ENCODE measurements at places on chromosomes 3 and 15.

DNA sequence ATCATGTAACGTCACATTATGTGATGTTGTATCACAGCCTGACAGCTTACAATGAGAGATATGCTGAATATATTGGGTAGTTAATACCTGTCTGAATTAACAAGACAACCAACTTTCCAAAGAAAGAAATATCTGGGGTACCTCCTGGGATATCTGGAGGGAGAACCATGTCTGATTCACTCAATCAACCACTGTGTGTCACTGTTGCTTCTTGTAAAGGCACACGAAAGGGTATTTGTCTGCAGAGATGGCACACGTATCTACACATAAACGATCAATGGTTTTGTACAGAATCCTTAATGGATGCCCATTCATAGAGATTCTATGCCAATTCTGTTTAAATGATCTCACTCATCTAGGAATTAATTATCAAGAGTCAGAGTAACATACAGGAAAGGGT lies 252.1 kb upstream of the TMCO5A start:
- H3K4me3 ChIP-seq, result no peak overlapping the region
- no peaks in the 10 kb centered on the region for H3K36me3 ChIP-seq
- peaks cover 1% of the 10 kb centered on the region for H3K27me3 ChIP-seq
- no peaks in the 10 kb centered on the region for H3K4me1 ChIP-seq

DNA sequence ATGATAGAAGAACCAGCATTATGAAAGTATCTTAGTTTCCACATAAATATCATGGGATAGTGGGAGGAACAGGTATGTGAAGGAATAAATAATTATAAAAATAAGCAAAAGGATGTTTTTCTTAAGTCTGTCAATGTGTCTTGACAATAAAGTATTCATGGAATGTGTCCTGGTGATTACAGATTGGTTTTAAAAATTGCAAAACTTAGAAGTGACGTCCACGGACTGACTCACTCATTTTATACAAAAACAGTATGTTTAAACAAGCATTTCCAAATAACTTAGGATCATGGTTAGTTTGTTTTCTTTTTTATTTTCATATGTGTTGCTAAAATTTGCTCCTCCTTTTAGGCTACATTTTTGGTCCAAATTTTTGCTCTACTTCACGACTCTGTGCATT lies 687.0 kb upstream of the NECTIN3 start:
- DNase-seq, result peak; percentile 20
- H3K27me3 ChIP-seq, result no peaks in the 10 kb centered on the region
- H3K27ac ChIP-seq, result no peak overlapping the region
- H3K4me1 ChIP-seq, result peaks cover 43% of the 10 kb centered on the region
- no peak overlapping the region for H3K4me3 ChIP-seq

DNA sequence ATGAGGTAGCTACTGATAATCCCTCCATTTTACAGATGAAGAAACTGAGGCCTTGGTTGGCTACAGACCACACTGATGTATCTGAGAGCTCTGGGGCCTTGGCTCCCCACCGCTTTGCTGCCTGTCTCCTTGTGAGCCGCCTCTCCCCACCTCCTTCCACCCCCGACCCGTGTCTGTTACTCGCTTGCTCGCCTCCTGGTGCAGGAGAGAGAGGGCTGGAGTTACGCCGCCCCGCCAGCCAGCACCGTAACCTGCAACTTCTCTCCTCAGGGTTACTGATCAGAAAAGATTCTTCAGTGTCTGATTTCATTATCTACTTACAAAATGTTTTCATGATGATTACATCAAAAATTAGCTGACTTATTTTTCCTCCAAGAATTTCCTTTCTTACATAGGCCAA lies 34.1 kb downstream of the TM2D3 start:
- H3K4me1 ChIP-seq, result peaks cover 29% of the 10 kb centered on the region
- H3K27ac ChIP-seq, result no peak overlapping the region
- no peaks in the 10 kb centered on the region for H3K36me3 ChIP-seq
- no peak for DNase-seq

DNA sequence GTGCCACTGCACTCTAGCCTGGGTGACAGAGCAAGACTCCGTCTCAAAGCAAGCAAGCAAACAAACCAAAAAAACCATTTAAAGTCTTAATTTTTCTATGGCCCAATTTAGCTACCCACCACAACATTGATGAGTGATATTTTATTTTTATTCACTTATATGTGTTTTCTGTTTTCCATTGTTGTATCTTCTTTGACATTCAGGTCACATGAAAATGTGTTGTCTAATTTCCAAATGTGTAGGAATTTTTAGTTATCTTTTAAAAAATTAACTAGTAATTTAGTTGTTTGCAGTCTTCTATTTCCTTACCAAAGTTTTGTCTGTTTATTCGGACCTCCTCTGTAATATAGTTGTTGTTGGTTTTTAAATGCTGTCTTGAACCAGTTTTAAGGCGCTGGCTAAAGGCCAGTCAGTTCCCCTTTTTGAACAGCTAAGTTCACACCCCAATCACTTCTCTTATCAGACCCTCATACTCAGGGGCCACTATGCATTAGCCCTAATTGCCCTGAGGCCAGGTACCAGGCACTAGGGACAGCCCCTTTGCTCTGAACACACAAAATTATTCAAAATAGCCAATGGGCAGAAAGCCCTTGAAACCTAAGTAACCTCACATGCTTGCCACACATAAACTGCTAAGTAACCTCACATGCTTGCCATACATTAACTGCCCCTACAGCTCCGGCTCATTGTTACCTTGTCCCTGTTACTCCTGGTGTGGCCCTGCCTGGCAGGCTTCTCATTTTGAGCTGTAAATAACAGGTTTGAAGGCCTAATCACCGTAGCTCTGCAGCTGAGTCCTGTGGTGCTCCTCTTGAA lies 4.3 kb upstream of the CCR4 start:
- no peak for DNase-seq
- H3K4me3 ChIP-seq, result no peak overlapping the region
- peaks cover 6% of the 10 kb centered on the region for H3K27me3 ChIP-seq
- no peak overlapping the region for H3K27ac ChIP-seq
- H3K4me1 ChIP-seq, result no peaks in the 10 kb centered on the region

DNA sequence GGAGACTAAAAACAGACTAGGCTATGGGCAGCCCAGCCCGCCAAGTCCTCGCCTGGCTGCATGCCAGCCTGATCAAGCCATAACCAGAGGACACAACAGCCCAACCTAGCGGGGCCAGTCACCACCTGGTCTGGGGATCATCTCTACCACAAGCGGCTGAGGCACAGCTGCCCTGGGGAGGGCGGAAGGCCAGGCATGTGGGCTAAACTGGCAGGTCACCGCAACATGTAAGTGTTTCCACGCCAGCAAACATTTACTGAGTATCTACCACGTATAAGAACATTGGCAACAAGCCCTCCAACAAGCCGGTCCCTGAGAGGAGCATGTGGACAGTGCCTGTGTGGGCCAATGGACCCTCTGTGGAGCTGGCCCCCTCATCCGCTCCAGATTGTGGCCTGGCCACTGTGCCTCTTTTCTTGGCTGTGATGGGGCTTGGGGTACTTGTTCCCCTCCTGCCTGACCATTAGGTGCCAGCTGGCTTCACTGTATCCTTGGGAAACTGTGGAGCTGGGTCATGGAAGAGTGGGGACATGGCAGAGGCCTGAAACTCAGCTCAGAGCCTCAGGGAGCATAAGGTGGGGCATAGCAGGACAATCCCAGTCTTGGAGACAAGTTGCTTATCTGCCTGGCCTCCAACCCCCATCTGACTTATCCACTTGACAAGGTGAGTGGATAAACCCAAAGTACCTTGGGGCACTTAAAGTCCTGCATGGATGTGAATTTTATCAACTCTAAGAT lies 9.0 kb downstream of the UBXN7 start:
- H3K36me3 ChIP-seq, result no peaks in the 10 kb centered on the region
- no peaks in the 10 kb centered on the region for H3K27me3 ChIP-seq
- no peak overlapping the region for H3K27ac ChIP-seq
- no peak for DNase-seq
- no peak overlapping the region for H3K4me3 ChIP-seq

DNA sequence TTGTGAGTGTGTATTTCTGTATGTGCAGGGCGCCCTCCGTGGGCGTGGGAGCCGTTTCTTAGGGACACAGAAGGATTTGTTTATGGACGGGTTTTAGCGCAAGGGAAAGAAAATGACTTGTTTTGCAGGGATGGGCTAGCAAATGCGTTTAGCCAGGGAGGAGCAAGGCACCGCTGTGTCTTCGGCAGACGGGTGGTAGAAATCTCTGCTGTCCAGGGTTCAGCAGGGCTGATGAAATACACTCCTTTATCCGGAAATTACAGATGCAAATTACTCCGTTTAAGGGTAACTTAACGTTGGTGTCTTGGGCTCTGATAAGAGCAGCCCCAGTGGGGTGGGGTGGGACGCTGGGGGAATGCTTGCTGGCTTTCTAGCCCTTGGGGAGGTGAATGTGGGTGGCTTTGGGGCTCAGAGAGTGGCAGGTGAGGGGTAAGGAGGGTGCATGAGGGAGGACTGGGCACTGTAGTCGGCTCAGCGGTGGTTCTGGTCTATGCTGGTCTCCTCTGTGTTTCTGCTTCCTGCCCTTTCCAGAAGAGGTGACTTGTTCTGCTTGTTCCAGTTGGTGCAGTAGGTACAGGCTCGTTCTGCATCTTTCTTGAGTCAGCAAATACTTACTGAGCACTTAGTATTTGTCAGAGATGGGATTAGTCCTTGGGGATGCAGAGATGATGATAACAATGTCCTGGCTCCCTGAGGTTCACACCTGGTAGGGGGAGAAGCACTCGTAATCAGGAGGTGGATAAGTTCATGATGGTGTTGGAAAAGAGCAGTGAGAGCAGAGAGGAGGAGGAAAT lies 954 bp downstream of the SV2B start:
- no peak for DNase-seq
- H3K4me1 ChIP-seq, result peaks cover 11% of the 10 kb centered on the region
- no peaks in the 10 kb centered on the region for H3K36me3 ChIP-seq

GRCh38 chr3:94612631-94613030 lies 549.8 kb downstream of the NSUN3 start:
- no peak overlapping the region for H3K27ac ChIP-seq
- H3K27me3 ChIP-seq, result no peaks in the 10 kb centered on the region
- H3K4me3 ChIP-seq, result no peak overlapping the region
- DNase-seq, result no peak
- no peaks in the 10 kb centered on the region for H3K4me1 ChIP-seq
- no peaks in the 10 kb centered on the region for H3K36me3 ChIP-seq

- H3K4me3 ChIP-seq, result no peak overlapping the region
- 0 out of 2 replicates have a peak, but pooled peaks cover 7% of the 10 kb centered on the region for H3K36me3 ChIP-seq
- H3K4me1 ChIP-seq, result no peaks in the 10 kb centered on the region
- no peaks in the 10 kb centered on the region for H3K27me3 ChIP-seq
- H3K27ac ChIP-seq, result no peak overlapping the region
Observed at GRCh38 chr3:77898621-77899020, 858.7 kb downstream of the ROBO2 start.

- peaks cover 7% of the 10 kb centered on the region for H3K36me3 ChIP-seq
- no peaks in the 10 kb centered on the region for H3K27me3 ChIP-seq
- H3K4me1 ChIP-seq, result no peaks in the 10 kb centered on the region
- no peak overlapping the region for H3K27ac ChIP-seq
- DNase-seq, result no peak
Observed at GRCh38 chr3:86175593-86176444, 815.1 kb downstream of the VGLL3 start.

GRCh38 chr3:14132689-14133088 lies 7.8 kb downstream of the TMEM43 start:
- DNase-seq, result no peak
- no peak overlapping the region for H3K4me3 ChIP-seq
- H3K27me3 ChIP-seq, result peaks cover 11% of the 10 kb centered on the region
- H3K4me1 ChIP-seq, result peaks cover 37% of the 10 kb centered on the region
- peak overlapping the region; percentile 71 for H3K27ac ChIP-seq

- no peak overlapping the region for H3K27ac ChIP-seq
- no peak overlapping the region for H3K4me3 ChIP-seq
- DNase-seq, result no peak
- H3K4me1 ChIP-seq, result peaks cover 20% of the 10 kb centered on the region
- peaks cover 8% of the 10 kb centered on the region for H3K36me3 ChIP-seq
Observed at GRCh38 chr3:31639828-31640227, 107.1 kb downstream of the STT3B start.

GRCh38 chr3:127483902-127484591 lies 106.5 kb downstream of the TPRA1 start:
- H3K36me3 ChIP-seq, result no peaks in the 10 kb centered on the region
- H3K27ac ChIP-seq, result no peak overlapping the region

- H3K4me1 ChIP-seq, result peaks cover 24% of the 10 kb centered on the region
- peak overlapping the region; percentile 89 for H3K4me3 ChIP-seq
- no peaks in the 10 kb centered on the region for H3K36me3 ChIP-seq
Observed at GRCh38 chr15:28094732-28095521, 4.2 kb downstream of the OCA2 start.

DNA sequence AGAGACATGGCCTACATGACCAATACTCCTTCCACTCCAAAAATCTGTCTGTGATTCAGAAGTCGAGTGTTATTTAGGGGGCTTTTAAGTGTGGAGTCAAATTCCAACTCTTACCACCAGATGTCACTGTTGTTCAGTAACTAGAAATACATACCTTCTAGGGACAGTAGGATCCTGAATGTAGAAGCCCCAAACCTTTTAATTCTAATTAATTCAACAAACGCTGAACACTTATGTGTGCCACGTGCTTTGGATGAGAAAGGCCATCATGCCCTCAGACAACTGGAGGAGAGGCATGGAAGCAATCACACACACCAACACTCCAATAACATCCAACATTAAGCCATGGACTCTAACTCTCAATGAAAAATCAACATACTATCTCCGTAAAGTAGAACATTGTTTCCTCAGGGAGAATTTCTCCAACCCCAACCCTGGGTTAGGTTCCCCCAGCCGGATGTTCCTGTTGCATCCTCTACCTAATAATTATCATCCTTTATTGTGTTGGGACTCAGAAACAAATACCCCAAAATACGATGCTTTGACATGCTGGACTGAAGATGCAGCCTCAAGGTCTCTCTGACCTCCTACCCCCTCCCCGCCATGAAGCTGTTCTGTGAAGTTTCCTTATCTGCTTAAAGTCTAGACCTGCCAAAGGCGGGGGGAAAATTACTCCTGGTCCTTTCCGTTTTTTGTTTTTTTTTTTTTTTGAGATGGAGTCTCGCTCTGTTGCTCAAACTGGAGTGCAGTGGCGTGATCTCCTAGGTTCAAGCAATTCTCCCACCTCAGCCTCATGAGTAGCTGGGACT lies 8.0 kb upstream of the CCDC13 start:
- H3K4me1 ChIP-seq, result peaks cover 39% of the 10 kb centered on the region
- H3K27me3 ChIP-seq, result no peaks in the 10 kb centered on the region
- peaks cover 14% of the 10 kb centered on the region for H3K36me3 ChIP-seq
- no peak overlapping the region for H3K4me3 ChIP-seq
- peak overlapping the region; percentile 85 for H3K27ac ChIP-seq
- DNase-seq, result peak; percentile 70

DNA sequence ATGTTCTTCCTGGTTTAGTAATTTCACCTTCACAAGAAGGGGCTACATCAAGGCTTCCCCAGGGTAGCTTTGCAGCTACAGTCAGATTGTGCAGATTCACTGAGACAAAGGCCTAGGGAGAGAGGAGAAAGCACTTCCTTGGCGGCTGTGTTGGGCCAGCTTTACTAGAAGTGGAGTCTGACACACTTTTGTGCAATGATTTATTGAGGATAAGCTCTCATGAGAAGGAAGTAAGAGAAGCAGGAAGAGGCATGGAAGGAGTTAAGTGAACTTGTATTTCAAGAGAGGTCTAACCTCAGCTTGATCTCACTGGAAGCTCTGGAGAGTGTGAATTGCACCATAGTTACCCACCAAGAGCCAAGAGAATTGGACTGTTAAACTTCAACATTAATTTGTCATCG lies 78.9 kb downstream of the TGFBR2 start:
- no peak overlapping the region for H3K27ac ChIP-seq
- H3K4me3 ChIP-seq, result no peak overlapping the region
- DNase-seq, result no peak
- H3K27me3 ChIP-seq, result no peaks in the 10 kb centered on the region
